NCI-H748 treated with DMSO at 0.1 percent for 48 hours (cell line): ENCODE measurements at places on chromosomes 6 and 20.
A peak's percentile ranks its signal among the peaks of the same experiment; 100 is the strongest.

- DNase-seq, result no peak
These were observed 451.8 kb downstream of the COL12A1 start for GRCh38 chr6:74753883-74754600.

DNA sequence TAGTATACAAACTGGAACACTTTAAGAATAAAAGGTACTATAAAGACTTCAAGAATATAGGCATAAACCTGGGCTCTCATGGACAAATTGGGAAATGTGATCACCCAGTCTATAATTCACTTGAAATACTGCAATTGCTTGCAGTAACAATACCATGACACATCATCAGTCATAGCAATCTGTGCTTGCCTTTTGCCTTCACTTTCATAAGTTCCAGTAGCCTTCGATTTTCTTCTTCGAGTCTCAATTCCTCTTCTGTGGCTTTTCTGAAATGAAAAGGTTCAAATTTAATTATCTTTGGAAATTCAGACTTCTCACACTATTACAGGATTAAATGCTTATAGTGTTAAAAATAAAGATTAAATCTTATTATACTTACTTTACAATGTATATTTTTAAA is 96.3 kb upstream of the ZBTB24 start:
- DNase-seq, result no peak

DNA sequence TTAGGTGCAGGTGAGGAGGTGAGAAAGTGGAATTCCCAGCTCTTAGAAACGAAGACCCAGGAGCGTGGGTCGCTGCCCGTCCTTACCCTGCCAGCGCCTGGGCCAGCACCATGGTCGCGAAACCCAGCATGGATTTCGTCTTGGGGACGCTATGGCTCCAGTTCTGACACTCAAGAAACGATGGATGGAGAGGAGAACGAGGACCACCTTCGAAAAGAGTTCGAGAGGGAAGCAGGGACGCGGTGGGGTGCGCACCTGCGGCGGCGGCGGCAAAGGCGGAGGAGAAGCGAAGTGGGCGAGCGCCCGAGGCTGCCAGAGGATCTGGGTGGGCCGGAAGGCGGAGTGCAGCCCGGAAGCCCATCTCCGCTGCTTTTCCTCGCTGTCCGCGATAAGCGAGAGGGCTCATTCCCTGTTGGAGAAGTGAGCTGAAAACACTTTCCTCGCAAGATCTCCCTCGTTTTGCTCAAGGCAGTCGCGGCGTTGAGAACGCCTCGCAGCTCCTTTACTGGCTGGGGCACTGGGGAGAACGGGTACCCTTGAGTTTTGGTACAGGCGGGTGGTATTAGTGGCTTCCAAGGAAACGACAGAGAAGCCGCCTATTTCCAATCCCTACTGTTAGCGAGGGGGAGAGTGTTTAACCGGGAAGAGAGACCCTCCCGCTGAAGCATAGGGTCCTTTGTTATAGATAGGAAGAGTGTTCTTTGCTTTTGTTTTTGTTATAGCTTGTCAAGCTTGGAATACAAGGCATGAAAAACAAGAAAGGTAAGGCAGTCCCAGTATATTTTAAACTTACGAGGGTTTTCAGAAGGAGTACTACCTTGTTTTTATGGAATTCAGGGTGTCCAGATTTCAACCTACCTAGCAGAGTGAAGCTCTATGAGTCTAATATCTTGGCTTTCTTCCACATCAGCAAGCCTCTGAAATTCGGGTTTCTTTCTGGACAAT is 109.5 kb downstream of the TRIM27 start:
- no peak for DNase-seq

DNA sequence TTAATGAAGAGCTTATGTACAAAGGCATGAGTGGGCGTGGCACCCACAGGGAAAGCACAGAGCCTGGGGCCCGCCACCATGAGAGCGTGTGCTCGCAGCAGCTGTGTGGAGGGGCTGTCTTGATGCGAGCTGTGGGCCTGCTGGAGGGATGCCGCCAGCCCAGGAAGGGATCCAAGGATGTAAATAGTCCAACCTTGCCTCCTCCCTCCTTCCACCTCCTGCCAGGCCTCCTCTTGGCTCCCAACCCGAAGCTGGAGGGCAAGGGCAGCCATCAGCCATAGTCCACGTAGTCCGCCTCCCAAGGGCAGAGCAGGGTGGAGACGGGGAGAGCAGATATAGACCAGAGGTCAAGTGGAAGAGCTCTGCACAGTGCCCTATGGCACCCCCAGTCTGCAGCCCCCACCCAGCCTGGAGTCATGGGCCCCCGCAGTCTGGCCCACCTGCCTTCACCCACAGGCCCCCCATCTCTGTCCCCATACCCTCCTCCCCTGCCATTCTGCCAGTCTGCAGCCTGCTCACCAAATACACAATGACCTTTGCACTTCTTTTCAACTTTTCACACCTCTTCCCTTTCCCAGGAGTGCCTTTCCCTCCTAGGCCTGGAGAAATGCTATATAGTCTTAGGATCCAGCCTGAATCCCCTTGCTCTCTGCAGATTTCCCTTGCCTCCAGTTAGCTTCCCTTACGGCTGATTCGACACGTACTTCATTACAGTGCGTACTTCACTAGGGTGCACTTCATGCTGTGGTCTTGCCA is 77.1 kb downstream of the SHLD1 start:
- DNase-seq, result no peak

- DNase-seq, result no peak
These were observed 161.7 kb downstream of the SYCP2 start for GRCh38 chr20:59771506-59772372.

DNA sequence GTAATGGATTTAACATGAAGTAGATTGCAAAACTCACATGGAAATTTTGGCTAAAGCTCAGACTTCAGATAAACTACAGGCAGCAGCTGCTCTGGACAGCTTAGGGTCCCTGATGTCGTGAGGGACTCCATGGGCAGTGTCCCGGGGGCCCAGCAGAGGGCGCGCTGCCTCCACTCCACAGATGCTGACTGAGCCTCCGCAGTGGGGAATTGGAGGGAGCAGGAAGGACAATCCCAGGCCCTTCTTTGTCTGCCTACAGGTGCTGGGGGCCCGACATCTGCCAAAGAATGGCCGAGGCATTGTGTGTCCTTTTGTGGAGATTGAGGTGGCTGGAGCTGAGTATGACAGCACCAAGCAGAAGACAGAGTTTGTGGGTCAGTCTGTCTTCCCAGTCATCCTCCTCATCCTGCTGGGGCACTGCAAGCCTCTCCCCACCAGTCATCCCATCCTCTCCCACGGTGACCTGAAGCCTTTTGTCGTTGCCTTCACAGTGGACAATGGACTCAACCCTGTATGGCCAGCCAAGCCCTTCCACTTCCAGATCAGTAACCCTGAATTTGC is 35.9 kb downstream of the PLCG1 start:
- peak; percentile 34 for DNase-seq

DNA sequence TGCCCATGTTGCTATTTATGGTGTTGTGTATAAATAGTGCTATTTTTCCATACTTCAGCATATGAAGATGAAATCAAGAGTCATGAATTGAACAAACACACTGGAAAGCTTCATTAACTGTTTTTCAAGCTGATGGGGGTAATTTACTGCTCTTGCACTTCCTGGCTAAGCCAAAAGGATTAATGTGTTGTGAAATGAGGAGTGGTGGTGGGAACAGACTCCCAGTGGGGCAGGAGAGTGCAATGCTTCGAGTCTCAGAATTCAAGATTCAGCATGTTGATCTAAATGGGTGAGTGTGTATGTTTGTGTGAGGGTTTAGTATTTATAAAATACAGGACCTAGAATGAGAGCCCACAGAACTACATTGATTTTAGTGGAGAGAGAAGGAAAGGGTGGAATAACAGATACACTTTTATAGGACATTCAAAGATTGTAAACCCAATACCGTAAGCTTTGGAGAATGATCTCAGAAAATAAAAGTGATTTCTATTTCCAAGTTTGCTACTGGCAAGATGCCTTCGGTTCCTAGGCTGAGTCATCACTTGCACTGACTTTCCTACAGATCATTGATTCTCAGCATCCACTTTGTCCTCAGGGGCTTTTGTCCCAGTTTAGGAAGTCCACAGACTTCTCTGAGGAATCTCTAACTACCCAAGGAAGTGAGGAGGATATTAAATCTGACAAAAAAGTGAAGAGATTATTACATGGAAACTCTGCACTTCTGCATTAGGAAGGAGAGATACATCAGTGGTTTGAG is 303.6 kb downstream of the TRDN start:
- DNase-seq, result no peak

GRCh38 chr6:88585276-88585692 is 378.1 kb downstream of the RNGTT start:
- no peak for DNase-seq

GRCh38 chr6:166494757-166495486 is 91.6 kb downstream of the RAMACL start:
- DNase-seq, result no peak

- no peak for DNase-seq
These were observed 559.2 kb upstream of the IMPG1 start for GRCh38 chr6:76631622-76632021.

- DNase-seq, result no peak
These were observed 43.9 kb upstream of the GJE1 start for GRCh38 chr6:142088858-142089216.

DNA sequence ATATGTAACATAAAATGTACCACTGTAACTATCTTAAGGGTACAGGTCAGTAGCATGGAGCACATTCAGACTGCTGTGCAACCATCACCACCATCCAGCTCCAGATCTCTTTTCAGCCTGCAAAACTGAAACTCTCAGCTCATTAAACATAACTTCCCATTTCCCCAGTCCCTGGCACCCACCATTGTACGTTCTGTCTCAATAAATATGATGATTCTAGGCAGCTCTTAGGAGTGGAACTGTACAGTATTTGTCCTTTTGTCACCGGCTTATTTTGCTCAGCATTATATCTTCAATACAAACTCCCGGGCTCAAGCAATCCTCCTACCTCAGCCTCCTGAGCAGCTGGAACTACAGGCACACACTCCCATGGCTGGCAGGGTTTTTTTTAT is 1.5 kb downstream of the ZC3H12D start:
- no peak for DNase-seq

- DNase-seq, result peak; percentile 22
These were observed 4.1 kb upstream of the ZNF512B start for GRCh38 chr20:63973636-63974401.

DNA sequence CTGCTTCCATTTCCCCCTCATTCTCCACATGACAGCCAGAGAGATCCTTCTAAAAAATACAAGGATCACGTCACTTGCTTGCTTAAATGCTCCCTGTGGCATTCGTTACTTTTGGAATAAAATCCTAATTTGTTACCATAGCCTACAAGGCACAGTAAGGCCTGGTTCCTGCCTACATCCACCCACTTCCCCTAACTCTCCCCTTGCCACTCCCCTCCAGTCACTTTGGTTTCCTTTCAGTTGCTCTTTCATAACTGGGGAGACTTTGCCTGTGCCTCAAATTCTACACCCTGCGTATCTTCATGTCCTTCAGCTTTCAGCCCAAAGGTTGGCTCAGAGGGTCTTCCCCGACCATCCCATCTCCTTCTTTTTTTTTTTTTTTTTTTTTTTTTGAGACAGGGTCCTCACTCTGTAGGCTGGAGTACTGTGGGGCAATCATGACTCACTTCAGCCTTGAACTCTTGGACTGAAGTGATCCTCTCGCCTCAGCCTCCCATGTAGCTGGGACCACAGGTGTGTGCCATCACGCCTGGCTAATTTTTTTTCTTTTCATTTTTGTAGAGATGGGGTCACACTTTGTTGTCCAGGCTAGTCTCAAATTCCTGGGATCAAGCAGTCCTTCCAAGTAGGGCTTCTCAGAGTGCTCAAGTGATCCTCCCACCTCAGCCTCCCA is 12.5 kb downstream of the ID1 start:
- DNase-seq, result no peak

DNA sequence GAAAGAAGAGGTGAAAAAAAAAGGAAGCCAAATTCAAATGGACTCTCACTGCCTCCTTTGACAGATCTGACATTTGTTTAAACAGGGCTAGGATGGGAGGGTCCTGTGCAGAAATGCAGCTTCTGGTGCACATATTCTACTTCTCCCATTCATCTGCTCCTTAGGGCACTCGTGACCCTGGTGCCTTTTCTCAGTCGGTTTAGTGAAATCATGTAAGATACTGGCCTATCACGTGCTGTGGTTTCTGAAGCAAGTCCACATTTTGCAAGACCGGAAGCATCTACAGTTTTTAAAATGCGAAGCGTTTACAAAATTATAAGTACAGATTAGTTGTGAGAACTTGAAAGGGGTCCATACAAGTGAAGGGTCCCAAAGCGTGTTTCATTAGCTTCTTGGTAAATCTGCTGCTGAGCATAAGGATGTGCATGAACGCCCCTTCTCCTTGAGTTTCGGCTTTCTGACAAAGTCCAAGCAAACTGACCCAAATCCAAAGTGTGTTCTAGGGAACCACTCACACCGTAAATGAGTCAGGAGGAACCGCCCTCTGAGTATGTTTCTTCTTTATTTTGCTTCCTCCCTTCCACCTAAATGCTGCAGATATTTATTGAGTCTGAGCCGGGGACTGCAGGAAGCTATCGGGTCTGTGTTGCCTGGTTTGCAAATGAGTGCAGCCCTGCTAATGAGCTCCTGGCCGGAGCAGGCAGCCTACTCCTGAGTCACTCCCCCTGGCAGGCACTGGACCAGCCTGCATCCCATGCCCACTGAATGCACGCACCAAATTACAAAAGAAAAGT is 323.8 kb upstream of the JARID2 start:
- DNase-seq, result no peak

GRCh38 chr6:108902382-108902792 is 54.2 kb downstream of the ARMC2 start:
- no peak for DNase-seq

DNA sequence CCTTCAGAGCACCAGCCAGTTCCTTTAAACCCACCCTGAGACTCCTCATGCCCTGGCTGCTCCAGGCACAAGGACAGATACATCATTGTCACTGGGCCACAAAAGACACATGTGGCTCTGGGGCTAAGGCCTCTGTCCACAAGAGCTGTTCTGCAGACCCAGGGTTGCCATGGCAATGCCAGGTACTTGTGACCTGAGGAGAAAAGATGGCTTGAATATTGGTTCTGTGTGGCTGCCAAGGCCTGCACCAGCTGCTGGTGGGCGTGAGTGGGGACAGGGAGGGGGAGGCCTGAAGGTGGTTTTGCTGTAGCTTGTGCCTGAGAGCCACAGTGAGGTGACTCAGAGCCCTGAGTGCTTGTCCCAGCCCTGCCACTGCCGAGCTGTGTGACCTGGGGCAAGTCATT is 31.8 kb downstream of the SAYSD1 start:
- DNase-seq, result no peak

DNA sequence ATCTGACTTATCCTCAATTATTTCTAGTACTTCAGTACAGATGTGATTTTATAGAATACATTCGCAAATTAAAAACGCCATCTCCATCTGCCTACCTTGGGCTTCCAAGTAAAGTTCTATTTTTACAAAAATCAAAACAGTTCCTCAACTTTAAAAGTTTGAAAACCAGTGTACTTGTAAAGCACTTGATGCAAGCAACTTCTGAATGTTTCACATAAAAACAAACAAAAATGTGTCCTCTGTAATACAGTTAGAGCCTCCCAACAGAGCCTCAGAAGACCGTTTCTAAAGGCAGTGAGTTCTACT is 384 bp upstream of the MANEA start:
- DNase-seq, result no peak

DNA sequence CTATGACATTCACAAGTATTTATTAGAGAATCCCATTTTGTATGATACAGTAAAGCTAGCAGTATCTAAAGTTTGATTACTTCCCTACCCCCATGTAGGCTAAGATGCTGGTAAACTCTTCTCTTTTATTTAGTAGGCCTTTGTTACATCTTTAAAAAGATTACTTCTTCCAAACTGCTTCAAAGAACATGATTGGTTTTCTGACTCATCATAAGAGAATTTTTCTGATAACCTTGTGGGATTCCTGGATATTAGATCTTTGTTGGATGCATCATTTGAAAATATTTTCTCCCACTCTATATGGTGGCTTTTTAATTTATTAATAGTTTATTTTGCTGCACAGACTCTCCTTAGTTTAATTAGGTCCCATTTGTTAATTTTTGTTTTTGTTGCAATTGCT is 898.3 kb upstream of the ADGRB3 start:
- no peak for DNase-seq
